Adrenal gland (tissue), 19 donors: ENCODE measurements at places on chromosomes 2 and 18. TPM values are rescaled to one million over a fixed set of nuclear protein-coding genes. Genes with fewer than 3 reads are reported as not detected.

ACAA2 gene
- total RNA-seq: 114 TPM

TOGARAM2 gene
- total RNA-seq: 1.7 TPM

TSGA10 gene
- 8.4 TPM for total RNA-seq

FSHR gene
- not detected for total RNA-seq
